Globus pallidus (tissue), 1 donor: ENCODE measurements at places on chromosomes 7 and 10.

- DNase-seq = no peak
These were observed 991 bp downstream of the SEMA4G start for GRCh38 chr10:100970076-100970913.

DNA sequence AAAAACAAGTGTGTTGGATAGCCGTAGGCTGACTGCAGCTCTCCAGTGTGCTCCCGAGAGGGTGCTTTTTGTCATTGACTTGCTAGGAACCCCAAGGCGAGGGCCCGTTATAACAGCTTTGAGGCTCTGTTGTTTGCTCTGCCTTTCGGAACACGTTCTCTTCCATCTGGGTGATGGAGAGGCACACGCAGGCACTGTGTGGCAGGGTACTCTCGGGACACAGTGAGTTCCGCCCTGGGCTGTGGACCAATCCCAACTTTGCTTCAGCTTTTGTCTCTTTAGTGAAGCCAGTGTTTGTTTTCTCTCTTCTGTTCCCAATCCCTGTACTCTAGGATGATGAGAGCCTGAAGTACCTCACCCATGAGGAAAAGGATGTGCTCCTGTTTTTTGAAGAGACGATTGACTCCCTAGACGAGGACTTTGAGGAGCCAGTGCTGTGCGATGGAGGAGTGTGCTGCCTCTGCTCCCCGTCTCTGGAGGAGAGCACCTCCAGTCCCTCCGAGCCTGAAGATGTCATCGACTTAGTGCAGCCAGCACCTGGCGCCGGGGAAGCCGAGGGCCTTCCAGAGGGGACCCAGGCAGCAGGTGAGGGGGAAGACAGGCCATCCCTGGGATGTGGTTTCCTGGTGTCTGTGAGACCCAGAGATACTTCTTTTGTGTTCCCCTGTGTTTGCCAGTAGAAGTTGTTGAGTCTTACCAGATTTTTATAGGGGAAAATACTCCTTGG, 43.2 kb downstream of the PROSER2 start:
- no peak for DNase-seq

GRCh38 chr7:27994639-27995038, 186.0 kb downstream of the JAZF1 start:
- DNase-seq = no peak

- DNase-seq = no peak
These were observed 2.5 kb downstream of the ACSL5 start for GRCh38 chr10:112376396-112376790.

- no peak for DNase-seq
These were observed 112.4 kb upstream of the SEMA3C start for GRCh38 chr7:81031243-81031642.

GRCh38 chr7:81244224-81244623, 325.4 kb upstream of the SEMA3C start:
- DNase-seq = no peak

DNA sequence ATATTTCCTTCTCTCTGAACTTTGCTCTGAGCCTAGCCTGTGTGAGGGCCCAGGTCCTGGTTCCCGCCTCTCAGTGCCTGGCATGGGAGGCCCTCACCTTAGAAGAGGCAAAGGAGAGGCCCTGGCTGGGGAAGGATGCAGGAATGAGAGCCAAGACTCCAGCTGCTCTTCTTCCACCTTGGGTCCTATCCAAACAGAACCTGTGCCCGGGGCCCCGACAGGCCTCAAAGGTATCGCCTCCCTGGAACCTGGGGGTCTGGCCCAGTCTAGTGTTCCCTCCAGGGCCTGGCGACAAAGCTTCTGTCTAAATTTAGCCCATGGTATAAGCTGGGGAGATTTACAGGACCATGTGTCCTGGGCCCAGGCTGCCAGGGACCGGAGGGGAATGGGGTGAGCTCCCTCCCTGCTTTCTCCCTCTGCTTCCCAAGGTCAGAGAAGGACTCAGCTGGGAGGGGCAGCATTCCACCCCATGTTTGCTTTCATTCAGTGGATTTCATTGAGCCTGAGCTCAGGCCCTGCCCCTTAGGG, 12.0 kb upstream of the CRHR2 start:
- DNase-seq = no peak

GRCh38 chr7:98162758-98163157, 48.5 kb upstream of the BHLHA15 start:
- DNase-seq = no peak

DNA sequence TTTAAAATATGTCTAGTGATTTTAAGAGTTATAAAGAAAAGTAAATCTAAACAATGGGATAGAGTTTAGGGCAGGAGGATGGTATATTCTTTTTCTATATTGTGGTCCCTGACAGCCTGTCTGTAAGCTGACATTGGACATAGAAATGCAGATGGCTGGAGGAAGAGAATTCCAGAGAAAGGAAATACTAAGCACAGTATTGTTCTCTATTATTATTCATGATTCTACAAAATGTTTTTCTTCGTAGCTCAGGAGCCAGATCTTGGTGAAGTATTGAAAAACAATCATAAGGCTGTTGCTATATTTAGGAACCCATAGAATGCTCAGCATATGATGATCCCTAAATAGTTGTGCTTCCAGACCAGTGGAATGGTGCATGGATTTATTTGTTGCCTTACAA, 117.0 kb upstream of the FAM3C start:
- DNase-seq = no peak

DNA sequence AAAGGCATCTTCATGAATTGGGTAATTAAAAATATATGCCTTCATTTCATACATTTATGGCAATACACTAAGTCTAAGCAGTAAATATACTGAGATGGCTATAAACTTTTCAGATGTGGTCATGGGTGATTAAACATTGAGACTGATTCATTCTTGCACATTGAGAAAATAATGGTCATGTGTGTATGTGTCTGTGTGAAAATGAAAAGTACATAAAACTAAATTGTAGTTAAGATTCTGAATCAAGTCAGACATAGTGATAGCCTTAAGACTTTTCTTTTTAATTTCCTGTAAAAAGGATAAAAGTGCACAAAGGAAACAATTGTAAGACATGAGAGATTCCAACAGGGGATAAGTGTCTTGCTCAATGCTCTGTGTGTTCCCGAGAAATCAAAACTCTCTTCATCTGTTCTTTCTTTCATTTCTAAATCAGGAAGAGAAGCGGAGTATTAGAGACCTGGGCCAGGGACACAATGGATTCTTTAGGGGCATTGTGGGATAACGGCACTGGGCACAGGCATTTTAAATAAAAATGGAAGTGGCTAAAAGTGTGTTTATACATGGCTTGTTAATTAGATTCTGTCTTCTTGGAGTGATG, 69.8 kb upstream of the AGR3 start:
- DNase-seq = no peak

- DNase-seq = no peak
These were observed 19.0 kb downstream of the C10orf90 start for GRCh38 chr10:126651467-126651866.

DNA sequence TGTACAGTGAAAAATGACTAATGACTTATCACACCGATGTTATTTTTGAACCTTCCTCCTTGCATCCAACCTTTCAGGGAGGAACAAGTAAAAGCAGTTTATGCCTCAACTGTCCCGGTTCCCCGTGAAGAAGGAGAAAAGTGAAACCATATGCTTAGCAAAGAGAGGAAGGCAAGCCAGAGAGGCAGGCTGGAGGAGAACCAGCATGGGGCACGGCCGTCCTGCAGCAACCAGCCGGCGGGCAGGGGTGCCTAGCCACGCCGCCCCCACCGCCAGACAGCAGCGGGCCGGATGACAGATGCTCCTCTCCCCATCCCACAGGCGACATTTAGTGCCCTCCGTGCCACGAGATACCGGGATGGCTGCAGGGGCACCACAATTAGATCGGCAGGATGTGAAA, 421.4 kb upstream of the MGMT start:
- no peak for DNase-seq

GRCh38 chr10:5963591-5963990, 13.8 kb downstream of the IL15RA start:
- DNase-seq = no peak

DNA sequence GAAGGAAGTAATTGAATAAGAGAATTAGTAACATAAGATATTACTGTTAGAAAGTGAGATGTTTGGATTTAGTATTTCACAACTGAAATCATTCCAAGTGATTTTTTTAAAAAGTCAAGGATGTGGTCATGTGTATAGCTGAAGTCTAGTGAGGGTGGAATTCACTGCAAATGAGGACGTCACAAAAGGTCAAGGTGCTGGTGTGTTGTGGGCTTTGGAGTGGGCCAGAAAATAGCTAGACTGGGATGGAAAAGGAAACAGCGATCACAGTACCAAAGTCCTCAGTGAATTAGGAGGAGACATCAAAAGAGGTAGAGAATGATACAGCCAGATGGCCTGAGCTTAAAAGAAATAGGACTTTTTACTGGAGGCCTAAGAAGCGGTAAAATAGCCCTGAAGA, 272.8 kb downstream of the DYNC1I1 start:
- no peak for DNase-seq
